DMS79 (cell line): ENCODE measurements at places on chromosomes 4 and X.

DNA sequence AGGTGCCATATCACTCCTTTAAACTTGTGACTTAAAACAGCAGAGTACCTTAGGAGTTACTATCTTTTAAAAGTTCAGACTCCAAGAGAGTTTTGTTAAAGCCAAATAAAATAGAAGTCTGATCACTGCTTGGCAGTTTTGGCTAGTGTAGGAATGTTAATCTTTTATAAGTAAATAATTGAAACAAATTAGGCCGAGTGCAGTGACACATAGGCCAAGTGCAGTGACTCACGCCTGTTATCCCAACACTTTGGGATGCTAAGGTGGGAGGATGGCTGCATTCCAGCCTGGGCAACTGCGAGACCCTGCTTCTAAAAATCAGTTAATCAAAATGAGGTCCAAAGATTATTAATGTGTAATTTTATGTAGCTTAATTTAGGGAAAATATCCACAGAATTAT, 37.2 kb downstream of the WDR44 start:
- DNase-seq = no peak

- no peak for DNase-seq
Measured at GRCh38 chr4:2545321-2546013, 9.0 kb downstream of the FAM193A start.

DNA sequence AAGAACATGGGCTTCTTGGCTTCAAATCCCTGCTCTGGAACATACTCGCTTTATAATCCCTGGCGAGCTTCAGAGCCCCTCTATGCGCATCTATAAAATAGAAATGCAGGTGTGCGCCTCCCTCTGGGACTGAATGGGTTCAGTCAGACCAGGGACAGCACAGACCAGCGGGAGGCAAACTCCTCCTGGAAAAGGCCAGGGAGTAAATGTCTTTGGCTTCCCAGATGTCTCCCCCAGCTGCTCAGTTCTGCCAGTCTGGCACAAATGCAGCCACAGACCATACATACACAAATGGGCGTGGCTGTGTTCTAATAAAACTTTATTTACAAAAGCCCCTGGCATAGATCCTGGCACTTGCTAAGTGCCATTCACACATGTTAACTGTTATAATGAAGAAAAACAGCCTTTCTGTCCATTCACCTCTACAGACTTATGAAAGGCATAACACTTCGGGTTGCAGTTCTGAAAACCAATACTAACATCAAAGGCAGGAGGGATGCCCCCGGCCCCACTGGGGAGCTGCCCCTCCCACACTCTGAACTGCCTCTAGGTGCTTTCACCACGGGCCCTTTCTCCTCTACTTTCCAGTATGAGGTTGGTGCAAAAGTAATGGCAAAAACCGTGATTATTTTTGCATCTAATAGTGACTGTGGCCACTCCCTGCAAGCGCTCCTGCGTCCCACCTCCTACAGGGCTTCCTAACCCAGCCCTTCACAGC, 4.6 kb downstream of the JAKMIP1 start:
- DNase-seq = no peak

- DNase-seq = no peak
Measured at GRCh38 chrX:81537723-81538122, 335.8 kb downstream of the SH3BGRL start.

DNA sequence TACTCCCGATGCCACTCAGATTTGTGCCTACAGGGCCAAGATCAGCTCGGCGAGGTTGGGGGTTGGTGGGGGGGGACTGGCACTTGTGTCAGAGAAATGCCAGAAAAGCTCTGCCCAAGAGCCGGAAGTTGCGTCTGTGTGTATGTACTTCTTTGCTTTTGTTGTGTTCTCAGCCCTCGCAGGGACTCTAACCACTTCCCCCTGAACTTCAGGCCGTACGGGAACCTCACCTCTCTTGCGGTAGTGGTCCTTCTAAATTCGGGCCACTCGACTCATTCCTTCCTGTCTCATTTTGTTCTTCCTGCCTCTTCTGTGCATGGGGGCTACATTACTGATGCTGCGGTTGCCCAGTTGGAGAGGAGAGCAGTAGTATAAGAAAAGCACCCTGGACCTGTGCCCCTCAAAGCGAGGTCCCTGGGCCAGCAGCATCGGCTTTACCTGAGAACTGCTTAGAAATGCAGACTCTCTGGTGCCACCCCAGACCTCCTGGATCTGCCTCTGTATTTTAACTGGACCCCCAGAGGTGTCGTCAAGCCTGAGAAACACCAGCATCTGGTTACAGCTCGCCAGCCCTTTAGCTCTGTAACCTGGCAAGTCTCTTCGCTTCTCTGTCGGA, 146.3 kb upstream of the RPS6KA3 start:
- no peak for DNase-seq

DNA sequence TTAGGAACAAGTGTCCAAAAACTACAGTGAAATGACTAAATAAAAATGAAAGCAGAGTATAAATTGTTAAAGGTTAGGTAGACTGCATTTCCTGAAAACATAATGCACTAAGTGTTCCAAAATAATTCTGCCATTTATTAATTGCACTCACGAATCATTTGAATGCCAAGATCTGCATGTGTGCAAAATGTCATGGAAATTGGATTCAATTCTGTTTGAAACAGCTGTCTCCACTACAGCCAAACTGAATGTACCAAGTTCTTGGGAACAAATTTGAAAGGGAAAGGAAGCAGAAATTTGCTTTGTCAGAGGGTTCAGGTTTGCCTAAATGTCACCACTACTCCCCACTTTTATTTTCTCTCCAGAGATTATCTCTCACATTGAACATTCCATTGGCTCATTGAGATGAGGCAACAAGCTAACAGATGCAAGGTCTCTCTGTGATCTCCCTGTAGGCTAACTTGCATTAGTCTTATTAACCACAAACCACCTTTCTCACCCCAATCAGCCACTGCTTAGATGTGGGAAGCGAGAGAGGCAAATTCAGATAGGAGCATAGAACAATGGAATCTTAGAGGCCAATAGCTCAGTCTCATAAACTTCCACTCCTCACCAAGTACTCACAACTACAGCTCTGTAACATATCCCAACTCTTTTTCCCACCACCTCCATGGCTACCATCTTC, 226.6 kb downstream of the KDR start:
- DNase-seq = no peak

DNA sequence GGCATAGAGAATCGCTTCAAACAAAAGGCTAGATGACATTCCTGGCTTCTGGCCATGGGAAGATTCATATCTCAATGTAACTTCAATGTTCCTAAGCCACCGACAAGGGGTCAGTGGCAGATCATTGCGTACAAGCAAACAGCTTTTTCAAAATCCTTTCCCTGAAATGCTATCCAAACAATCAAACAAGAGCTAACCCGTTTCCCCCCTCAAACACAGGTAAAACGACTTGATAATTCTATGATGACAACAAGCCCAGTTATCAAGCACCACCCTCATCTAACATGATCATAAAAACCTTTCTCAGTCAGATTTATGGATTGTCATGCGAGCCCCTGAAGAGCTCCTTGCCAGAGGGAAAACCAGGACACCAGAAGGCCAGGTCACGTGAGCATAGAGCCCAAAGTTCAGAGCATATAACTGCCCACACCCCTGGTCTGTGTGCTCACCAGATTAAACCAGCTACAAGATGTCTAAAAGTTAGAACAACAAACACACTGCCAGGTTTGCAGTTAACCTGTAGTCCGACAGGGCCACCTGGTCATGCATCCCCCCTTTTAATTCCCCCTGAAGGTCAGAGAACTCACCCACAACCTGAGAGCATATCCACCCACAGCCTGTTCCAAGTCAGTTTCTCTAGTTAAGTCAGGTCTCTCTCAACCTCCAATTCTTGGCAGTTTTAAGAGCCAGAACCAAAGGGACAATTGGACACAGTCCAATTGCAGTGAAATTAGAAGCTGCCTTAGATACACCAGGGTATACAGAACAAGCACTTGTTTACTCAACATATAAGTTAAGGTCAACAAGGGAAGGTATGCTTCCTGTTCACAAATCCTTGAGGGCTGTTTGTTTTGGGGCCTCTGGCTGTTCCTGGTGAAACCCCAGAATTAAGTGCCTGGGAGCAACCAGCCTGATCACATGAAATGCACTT, 248.1 kb upstream of the PPARGC1A start:
- DNase-seq = peak; percentile 24

DNA sequence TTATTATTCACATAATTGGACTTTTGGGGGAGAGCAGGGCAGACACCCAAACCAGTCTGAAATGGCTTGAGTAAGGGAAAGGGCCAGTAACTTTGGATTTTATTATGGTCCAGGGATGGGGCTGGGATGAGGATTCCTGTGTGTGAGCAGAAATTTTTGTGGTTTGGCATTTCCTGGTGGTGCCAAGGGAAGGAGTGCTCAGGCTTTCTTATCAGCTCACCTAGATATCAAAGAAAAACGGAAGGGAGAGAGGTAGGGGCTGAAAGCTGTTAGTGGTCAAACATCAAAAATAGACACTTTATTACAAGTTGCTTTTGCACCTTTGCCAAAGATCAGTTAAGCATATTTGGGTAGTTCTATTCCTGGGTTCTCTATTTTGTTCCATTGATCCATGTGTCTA, 128.5 kb upstream of the DIPK2B start:
- DNase-seq = no peak

GRCh38 chr4:25098964-25099891, 61.0 kb downstream of the SEPSECS start:
- DNase-seq = no peak

GRCh38 chrX:75784680-75785491, at the start of gene MAGEE2:
Gene MAGEE2 (minus strand): TSS chrX:75785254. CDS start chrX:75785051, 203 bp downstream.
- DNase-seq = peak; percentile 25

DNA sequence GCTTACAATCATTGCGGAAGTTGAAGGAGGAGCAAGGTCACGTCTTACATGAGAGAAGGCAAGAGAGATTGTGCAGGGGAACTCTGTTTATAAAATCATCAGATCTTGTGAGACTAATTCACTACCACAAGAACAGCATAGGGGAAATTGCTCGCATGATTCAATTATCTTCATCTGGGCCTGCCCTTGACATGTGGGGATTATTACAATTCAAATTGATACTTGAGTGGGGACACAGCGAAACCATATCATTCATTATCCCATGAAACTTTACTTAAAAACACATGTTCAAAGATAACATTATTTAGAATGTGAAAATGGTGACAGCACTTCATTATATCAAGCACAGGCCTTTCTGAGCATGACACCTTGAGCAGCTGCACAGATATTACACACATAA, 1087.8 kb downstream of the C4orf33 start:
- DNase-seq = no peak

GRCh38 chr4:1661695-1662094, 22.4 kb downstream of the FAM53A start:
- DNase-seq = no peak

DNA sequence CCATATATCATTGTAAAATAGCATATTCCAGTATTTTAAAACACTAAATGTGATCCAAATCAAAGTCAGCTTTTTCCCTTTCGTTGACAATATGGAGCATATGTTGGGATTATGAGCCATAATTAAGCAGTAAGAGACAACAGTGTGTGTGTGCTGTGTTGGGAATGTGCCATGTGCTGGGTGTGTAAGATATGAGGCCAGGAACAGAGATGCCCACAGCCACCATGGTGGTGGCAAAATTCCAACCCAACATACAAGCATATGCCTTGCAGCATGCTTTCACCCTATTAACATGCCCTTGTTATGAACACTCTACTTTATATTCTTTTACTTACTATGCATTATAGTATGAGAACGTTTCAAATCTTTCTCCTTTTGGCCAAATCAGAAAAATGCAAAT, 1560.4 kb upstream of the TENM3 start:
- no peak for DNase-seq

DNA sequence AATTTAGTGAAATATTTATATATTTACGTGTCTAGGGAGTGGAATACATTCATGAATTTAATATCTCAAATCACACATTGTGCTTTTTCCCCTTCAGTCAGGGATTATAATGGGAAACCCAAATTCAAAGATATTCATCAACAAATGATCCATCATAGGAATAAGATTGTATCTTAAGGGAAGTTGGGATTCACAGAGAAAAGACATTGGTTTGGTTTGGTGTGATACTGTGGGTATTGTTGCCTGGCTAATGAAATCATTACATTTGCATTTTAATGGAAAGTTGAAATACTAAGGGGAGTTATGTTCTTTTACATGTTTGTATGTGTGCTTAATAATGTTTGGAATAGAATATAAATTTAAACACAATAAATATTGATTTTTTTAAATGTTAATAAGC, 1.7 kb downstream of the TET2 start:
- DNase-seq = no peak
